MV-4-11 (cell line): ENCODE measurements at places on chromosomes 2 and 18.
A peak's percentile ranks its signal among the peaks of the same experiment; 100 is the strongest.

GRCh38 chr2:169507698-169508097 is 1.8 kb upstream of the KLHL41 start:
- DNase-seq: peak; percentile 38

DNA sequence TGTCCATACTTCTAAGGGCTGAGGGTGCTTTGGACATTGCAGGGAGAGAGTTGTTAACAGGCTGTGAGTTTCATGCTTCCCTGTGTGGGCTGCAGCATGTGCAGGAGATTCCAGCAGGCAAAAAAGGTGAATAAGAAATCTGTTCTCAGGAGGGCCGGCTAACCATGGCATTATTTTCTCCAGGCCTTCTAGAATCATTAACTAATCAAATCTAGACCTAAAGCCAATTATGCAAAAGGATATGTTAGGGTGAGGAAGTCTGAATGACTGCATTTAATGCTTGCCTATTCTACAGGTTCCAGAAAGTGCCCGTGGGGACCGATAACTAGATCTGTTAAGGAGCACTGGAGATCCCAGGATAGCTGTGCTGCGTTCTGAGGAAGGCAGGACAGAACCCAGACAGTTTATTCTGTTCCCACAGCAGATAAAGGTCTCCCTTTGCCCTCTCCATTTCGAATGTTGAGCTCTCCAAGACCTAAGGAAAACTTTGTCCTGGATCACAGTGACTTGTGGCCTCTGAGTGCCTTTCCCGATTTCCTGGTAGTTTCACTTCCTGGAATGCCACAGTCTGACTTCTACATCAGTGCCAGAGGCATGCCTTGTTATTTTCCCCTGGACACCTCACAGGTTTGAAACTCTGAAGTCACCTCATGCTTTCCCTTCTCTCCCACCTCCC is 50.0 kb upstream of the ZFP36L2 start:
- DNase-seq: no peak

- peak; percentile 68 for DNase-seq
These were observed 43.7 kb downstream of the HDLBP start for GRCh38 chr2:241271706-241272302.

DNA sequence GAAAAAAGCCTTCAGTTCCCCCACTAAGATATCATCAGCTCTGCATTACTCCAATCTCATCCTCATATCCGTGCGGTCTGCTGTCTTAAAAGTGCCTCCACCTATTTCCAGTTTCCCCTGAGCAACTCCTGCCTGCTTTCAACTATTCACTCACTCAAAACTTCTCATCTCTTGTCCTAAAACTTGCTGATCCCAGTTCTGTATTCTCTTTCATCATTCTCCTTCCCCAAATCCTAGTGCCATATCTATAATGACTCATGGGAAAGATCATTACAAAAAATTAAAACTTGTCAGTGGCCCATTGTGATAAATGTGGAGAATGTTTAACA is 20.0 kb downstream of the ACVR1 start:
- no peak for DNase-seq

DNA sequence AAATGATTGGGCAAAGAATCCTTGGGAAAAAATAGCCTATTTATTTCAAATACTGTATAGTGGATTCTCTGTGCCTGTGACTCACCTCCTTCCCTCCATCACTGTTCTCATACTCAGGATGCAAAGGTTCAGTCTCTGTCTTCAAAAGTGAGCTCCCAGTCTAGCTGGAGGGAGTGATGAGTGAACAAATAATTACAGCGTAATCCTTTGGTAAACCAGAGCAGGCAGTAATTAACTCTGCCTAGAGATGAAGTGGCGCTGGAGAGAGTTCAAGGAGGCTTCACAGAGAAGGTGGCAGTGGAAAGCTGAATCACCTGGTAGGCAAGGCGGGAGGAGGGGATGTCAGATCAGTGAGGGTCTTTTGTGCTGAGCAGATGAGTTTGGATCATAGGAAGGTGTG is 6.5 kb downstream of the DGUOK start:
- DNase-seq: no peak
